ENCODE measurements at places on chromosomes 7 and 10.

DNA sequence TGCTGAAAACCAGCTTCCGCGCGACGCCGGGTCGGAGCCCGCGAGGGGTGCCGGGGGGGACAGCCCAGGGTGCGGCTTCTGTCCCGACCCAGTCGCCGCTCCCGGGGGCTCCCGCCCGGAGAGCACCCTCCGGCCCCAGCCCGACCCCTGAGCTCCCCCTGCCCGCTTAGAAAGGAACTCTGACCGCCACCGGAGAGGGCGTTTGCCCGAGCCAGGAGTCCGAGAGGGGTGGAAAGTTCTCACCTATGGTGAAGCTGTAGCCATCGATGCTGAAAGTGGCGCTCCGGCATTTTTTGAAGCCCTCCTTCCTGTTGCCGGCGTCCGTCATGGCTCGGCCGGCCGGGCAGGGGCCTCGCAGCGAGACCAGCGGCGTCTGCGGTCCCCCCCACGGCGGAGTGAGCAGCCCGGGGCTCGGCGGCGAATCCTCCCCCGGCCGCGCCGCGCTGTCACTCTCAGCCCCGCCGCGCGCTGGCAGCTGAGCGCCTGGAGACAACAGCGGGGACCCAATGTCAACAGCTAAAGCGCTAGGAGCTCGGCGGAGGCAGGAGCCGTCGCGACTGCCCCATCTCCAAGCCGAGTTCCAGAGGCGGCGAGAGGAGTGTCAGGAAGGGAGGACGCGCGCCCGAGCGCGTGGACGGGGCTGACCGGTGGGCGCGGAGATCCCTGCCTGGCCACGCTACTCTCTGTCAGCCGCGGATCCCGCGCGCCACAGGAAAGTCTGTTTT lies 191.6 kb downstream of the LSM5 start:
- peak; percentile 33 for DNase-seq

- DNase-seq: peak; percentile 75
Measured at GRCh38 chr7:127252778-127253280, at the start of gene GRM8. GRM8 (minus strand) TSS chr7:127252941.

DNA sequence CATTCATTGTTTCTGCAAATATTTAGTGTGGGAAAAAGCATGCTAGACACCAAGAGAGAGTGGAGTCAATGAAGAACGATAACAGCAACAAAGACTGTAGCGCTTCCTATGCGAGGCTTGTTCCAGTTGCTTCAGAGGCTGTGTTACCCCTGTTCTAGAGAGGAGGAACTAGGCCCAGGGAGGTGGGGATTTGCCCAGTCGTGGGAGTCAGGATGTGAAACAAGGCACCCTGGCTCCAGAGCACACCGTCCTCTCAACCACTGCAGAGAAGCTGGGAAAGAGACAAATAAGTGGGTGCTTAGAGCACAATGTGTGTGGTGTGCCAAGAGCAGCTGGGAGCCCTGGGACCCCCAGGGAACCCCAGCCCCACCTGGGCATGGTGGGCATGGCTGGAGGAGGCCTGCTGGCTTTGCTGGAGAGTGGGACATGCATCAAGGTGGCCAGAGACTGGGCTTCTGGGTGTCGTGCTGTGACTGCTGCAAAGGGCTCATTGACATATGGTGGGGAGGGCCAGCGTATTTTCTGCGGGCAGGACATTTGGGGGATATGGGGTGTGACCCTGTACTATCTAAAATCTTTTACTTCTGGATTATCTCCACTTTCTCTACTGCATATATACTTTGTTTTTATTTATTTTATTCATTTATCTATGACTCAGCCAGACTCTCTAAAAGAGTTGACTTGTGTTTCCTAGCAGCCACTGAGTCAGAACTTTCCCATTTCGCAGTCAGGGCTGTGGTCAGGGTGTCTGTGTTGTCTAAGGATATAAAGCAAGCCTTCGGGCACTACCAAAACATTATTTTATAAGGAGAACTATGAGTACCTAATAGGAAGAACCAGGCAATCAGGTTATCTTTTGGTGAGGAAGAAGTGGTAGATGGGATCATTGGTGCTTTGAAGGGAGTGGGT lies 95.4 kb downstream of the TCF7L2 start:
- no peak for DNase-seq

DNA sequence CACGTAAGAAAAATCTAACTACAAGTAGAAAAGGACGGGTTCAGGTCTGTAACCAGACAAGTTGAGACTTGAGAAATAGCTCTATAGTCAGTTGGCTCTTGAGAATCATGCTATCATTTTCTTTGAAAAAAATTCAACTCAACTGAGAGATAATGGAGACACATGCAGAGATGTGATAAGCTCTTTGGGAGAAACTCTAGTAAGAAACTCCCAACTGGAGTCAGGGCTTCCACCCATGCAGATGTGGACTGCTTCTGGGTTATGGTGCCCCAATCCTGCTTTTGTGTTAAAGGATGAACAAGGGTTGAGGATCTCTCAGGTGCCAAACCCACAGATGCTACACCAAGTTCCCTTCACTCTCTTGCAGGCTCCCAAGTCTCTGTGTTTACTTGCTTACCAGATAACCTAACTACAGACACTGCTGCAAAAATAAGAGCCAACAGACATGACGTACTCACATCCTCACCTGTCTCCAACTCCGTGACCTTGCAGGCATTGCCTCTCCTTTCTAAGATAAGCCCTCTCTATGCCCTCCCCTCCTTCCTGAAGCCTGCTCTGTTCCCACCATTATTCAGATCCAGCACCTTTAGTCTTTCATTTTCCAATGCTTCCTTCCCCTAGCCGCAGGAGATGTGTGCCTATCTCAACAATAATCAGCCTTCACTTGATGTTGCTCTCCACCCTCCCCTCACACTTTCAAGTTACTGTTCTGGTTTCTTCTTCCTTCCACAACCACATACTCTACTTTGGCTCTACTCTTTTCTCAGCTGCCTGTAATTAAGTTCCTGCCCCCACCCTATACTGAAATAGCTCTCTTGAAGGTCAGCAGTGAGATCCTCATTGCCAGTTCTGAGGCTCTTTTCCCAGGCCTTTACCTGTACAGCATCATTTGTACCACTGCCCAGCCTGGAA lies 130.0 kb downstream of the ICA1 start:
- no peak for DNase-seq

GRCh38 chr7:93013446-93014061 lies 104.2 kb downstream of the SAMD9 start:
- no peak for DNase-seq

DNA sequence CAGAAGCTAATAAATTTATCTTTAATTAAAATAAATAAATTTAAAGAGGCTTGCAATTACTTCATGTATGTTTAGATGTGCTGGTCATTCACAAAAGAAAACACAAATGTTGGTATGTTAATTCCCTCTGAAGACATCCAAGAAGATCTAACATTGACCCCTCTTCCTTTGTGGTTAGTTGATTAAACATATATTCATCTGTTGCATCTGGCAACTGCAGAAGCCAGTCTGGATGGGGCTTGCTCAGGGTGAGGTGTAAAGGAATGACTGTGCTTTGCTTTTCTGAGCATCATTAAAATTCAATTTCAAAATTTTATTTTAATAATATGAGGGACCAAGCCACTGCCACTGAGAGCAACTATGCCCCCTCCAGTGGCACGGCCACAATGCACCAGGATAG lies 36.4 kb upstream of the FERD3L start:
- no peak for DNase-seq

GRCh38 chr7:98556288-98556687 lies 60.8 kb upstream of the NPTX2 start:
- no peak for DNase-seq
